ENCODE measurements at places on chromosomes 11 and 22.

DNA sequence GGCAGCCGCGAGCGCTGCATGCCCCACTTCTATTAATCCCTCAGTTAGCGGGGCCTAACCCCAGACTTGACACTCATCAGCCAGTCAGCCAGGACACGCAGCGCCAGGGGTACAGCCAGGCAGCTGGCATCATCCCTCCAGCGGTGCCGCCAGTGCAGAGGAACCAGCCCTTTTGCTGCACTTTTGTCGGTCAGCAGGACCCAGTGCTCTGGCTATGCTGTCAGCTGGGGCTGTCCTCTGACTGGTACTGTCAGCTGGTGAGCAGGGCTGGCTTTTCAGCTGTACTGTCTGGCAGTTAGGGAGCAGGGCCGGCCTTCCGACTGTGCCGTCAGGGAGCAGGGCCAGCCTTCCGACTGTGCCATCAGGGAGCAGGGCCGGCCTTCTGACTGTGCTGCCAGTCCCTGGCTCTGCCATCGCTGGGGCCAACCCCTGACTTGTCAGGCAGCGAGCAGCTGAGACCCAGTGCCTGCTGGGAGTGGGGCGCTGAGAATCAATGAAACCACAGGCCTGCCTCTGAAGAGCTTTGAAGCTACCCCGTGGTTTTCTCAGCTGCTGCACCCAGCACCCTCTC is 115.4 kb downstream of the KIAA1671 start:
- DNase-seq = no peak

DNA sequence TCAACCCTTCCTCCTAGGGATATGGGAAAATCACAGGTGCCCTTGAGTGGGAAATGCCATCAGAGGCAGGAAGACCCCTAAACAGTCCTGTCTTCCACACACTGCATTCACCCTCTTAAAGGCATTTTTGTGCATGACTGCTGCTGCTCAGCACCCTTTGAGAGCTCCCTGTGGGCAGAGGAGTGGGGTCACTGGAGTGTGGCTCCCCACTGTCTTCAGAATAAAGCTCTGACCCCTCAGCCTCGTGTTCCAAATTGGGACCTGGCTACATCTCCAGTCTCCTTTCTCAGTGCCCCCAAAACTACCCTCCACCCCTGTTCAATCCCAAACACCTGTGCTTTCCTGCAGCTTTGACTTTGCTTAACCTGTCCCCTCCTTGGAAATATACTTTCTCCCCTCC is 46.6 kb downstream of the CHRDL2 start:
- no peak for DNase-seq

- DNase-seq = no peak
Observed at GRCh38 chr11:123580557-123581275, 73.7 kb downstream of the SCN3B start.

DNA sequence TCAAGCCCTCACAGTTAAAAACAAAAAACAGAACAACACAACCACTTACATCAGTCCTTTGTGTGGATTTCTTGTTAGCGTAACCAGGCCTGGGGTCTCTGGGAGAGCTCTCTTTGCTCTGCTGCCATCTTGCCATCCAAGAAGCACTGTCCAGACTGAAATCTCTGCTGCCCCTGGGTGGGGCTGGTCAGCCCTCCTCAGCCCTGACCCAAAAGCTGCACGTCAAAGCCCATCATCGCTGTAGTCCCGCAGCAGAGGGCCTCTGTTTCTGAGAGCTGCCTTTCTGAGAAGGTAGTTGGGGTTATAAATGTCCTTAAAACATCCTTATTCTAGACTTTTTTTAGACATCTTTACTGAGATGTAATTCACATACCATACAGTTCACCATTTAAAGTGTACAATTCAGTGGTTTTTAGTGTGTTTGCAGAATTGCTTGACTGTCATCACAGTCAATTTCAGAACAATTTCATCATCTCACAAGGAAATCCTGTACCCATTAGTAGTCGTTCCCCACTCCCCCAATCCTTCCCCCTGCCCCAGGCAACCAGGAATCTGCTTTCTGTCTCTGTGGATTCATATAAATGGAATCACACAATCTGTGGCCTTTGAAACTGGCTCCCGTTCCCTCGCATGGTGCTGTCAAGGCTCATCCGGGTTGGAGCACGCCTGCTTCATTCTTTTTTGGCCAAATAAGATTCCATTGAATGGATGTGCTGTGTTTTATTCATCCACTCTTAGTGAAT is 94.9 kb downstream of the TBC1D22A start:
- DNase-seq = no peak

DNA sequence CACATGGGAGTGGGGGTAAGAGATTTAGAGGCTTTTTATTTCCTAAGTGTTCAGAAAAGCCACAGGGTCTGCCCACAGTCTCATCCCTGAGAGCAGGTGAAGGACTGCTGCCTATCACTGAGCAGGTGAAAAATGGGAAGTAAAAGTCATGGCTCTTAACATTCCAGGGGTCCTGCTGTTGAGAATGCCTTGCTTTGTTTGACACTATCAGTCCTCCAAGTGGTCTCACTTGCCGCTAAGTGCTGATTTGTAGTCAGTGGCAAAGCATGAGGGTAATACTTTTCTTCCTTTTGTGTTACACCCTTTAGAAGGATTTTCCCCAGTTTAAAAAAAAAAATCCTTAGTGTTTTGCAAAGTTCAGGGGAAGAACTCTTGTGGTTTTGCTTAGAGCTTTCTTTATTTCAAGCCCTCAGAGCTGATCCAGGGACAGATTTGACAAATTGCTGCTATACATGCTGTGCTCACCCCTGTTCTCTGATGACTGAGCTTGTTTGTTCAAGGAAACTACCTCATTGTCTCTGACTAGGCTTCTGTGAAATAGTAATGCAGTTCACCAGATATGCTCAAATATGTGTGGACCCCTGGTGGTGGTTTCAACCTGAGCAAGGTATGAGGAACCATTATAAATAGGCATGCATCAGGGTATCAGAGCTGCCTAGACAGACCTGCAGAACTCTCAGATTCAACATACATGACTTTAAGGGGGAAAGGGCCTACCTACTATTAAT is 141.0 kb downstream of the ARHGAP42 start:
- DNase-seq = no peak

GRCh38 chr22:49512487-49513165 is 315.0 kb downstream of the BRD1 start:
- no peak for DNase-seq

DNA sequence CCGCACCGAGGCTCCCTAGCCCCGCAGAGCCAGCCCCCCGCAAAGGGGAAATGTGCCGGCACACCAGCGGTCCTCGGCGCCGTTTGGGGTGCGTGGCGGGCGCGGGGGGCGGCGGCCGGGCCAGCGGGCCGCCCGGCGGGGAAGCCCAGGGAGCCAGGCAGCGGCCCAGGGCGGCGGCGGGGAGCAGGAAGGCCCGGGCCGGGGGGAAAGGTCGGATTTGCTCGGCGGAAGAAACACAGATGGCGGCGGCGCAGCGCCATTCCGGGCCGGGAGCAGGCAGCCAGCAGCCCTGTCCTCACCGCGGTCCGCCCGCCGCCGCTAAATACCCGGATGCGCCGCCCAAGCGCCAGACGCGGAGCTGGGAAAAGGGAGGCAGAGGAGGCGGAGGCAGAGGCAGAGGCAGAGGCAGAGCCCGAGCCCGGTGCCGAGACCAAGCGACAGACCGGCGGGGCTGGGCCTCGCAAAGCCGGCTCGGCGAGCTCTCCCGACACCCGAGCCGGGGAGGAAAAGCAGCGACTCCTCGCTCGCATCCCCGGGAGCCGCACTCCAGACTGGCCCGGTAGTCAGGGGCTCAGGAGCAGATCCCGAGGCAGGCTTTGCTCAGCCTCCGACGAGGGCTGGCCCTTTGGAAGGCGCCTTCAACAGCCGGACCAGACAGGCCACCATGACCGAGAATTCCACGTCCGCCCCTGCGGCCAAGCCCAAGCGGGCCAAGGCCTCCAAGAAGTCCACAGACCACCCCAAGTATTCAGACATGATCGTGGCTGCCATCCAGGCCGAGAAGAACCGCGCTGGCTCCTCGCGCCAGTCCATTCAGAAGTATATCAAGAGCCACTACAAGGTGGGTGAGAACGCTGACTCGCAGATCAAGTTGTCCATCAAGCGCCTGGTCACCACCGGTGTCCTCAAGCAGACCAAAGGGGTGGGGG is 2.6 kb upstream of the GCAT start:
- peak; percentile 41 for DNase-seq

DNA sequence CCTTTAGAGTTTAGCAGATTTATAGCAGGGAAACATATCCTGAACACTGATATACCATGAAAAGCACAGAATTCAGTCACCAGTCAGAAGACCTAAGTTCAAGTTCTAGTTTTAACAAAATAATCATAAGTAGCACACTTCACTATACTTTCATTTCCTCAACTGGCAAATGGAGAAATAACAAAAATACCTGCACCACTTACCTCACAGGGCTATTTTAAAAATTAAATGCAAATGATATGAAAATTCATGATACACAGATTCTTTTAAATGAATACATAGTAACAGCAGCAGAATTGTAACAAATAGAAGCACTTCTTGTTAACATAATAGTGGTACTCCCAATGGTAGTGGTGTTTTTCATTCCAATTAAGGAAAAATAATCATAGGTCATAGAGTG is 139.0 kb downstream of the FCHSD2 start:
- no peak for DNase-seq

- DNase-seq = no peak
Observed at GRCh38 chr11:46422588-46422987, 31.0 kb upstream of the CHRM4 start.

DNA sequence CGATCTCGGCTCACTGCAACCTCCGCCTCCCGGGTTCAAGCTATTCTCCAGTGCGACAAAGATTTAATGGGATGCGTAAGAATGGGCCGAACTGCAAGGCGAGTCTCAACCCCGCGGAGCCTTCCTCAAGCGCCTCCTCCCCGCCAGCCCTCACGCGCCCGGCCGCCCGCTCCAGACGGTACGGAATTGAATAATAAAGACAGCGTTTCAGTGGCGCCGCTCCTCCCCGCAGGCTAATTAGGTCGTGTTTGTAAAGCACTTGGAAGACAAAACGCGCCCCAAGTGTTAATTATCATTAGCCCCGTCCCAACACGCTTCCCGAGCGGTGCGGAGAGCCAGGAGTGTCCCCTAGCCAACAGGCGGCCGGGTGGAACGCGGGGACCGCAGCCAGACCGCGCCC is 192.0 kb downstream of the BUD13 start:
- DNase-seq = no peak

- DNase-seq = no peak
Observed at GRCh38 chr11:5239046-5239445, 4.8 kb upstream of the HBD start.

DNA sequence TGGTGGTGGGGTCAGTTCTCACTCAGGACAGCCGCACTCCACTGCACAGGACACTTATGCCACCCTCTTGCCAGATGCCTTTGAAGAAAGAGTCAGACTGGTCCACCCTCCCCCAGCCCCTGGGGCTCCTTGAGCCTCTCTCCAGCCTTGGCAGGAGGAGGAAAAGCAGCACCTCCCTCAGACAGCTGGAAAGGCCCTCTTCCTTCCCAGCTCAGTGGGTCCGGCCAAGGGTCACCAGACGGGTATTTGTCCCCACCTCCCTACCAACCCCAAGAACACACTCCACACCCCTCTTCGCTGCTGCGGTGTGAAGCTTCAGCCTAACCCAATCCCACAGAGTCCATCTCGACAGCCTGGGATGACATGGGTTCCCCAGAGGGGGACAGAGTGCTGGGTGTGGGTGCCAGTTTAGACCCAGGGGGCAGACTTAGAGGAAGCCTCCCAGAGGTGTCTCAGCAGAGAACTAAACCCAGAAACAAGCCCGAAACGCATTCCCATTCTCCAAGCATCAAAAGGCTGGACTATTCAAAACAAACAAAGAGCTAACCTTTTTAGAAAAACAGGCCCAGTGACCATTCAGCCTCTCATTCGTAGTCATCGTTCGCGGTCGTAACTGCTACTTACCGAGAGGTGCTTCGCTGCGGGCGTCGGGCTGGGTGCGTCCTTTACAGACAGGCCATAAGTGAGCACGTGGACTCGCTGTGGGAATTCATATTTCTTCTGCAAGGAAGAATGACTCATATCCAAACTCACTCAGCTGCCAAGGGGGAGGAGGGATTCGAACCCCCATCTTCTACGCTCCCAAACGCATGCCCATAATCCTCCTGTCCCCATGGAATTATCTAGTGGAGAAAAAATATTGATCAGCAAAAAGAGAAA is 57.5 kb upstream of the ANO1 start:
- no peak for DNase-seq

DNA sequence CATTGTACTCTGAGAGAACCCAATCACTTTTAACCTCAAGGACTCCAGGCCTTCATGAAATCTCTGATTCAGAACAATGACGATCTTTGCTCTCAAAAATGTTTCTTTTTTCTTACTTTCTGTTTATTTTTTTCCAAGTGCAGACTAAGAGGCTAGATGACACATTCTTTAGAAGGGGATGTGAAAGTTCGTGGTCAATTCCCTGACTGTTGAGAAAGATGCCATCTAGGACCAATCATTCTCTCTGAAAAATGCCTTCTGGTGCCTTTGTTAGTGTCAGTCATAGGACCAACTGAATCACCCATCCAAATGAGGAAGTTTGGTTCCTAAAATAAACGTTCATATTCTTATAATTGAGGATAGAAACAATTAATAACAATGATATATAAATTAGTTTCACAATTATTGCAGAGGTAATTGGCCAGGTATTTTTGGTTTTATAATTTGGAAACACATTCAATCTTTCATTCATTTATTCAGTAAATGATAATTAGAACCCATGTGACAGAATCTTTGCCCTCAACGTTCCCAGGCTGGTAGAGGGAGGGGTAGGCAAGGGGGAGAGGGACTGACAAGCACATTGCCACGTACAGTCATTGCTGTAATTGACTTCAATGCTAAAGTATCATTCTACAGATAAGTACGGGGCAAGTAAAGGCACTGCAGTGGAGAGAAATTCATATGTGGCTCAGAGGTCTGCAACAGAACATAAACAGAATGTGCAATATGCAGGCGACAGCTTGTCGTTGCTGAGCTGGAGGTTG is 333.4 kb upstream of the MPPED2 start:
- DNase-seq = no peak

- no peak for DNase-seq
Observed at GRCh38 chr11:19652623-19653375, 59.8 kb upstream of the NAV2 start.

GRCh38 chr11:72045849-72046248 is 34.5 kb downstream of the NUMA1 start:
- DNase-seq = no peak

- no peak for DNase-seq
Observed at GRCh38 chr22:20258584-20259326, 9.4 kb downstream of the RTN4R start.

DNA sequence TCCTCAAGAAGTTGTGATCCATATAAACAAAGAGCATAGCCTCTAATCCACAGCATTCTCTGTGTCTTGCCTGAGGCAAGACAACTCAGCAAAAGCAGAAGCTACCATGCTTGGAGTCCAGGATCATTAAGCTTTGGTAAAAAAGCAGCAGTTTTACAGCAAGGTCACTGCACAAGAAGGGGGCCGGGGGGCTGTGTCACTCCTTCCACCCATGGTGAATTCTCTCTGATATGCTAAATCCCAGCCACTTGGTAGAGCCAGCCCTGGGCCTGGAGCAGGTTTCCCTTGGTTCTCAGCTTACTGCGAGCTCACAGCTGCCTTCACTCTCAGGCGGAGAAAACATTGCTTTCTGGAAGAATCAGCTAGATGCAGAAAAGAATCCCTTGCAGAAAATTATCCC is 144.7 kb downstream of the TENM4 start:
- DNase-seq = no peak

GRCh38 chr22:44391481-44392445 is 79.0 kb upstream of the SHISAL1 start:
- DNase-seq = no peak

GRCh38 chr11:38060920-38061319 is 1462.9 kb upstream of the RAG2 start:
- no peak for DNase-seq

Data from HFF-Myc (cell line).